ENCODE measurements at places on chromosomes 5 and 9. TPM values are rescaled to one million over a fixed set of nuclear protein-coding genes. Genes with fewer than 3 reads are reported as not detected.

Gene PLAC8L1
- total RNA-seq: not detected

Gene NEUROG1
- total RNA-seq: not detected

Gene ANKRD34B
- not detected for total RNA-seq

Gene OR2Y1
- total RNA-seq: not detected

Gene PCDHGA6
- 0.28 TPM for total RNA-seq

Gene AQP3
- total RNA-seq: 32.0 TPM

Gene IQGAP2
- total RNA-seq: 62.7 TPM

Gene INSYN2B
- not detected for total RNA-seq

Gene DOK3
- total RNA-seq: 6.0 TPM

Gene SLC23A1
- 1.8 TPM for total RNA-seq

Gene C9orf153
- total RNA-seq: 0.30 TPM

Gene SSNA1
- total RNA-seq: 62.4 TPM

Gene SKP1
- total RNA-seq: 206 TPM

Gene FOXD4L6
- 0.28 TPM for total RNA-seq

Gene IL7R
- 891 TPM for total RNA-seq

Gene PFN3
- not detected for total RNA-seq

Gene IFNA13
- not detected for total RNA-seq

Gene GARIN3
- total RNA-seq: not detected

Gene S1PR3
- total RNA-seq: 0.06 TPM

Gene C8G
- total RNA-seq: 1.5 TPM

Gene DDX4
- total RNA-seq: 0.28 TPM

Gene ITK
- 324 TPM for total RNA-seq

Gene BHMT
- total RNA-seq: not detected

Gene LHX3
- not detected for total RNA-seq

Gene RFK
- 12.8 TPM for total RNA-seq

Gene GRXCR2
- total RNA-seq: not detected

Gene SLC36A2
- total RNA-seq: not detected

Gene PCDHB8
- total RNA-seq: not detected

Gene TEK
- total RNA-seq: not detected

Gene TUSC1
- total RNA-seq: not detected

Gene UBAP2
- total RNA-seq: 48.8 TPM

Gene MYO10
- total RNA-seq: not detected

Gene SLC24A2
- not detected for total RNA-seq

Gene SV2C
- total RNA-seq: 0.03 TPM

Gene MYOZ3
- 0.14 TPM for total RNA-seq

Gene TTC39B
- total RNA-seq: 35.2 TPM

Gene LCN9
- not detected for total RNA-seq

Gene FOXD4L4
- total RNA-seq: 0.55 TPM

Gene BAAT
- total RNA-seq: not detected

Gene C5
- total RNA-seq: 2.8 TPM

Gene HAPLN1
- not detected for total RNA-seq

Gene GPX3
- not detected for total RNA-seq

Gene FGF1
- not detected for total RNA-seq
